NCI-H187 treated with DMSO at 0.1 percent for 48 hours (cell line): ENCODE measurements at places on chromosomes 12 and 14.

DNA sequence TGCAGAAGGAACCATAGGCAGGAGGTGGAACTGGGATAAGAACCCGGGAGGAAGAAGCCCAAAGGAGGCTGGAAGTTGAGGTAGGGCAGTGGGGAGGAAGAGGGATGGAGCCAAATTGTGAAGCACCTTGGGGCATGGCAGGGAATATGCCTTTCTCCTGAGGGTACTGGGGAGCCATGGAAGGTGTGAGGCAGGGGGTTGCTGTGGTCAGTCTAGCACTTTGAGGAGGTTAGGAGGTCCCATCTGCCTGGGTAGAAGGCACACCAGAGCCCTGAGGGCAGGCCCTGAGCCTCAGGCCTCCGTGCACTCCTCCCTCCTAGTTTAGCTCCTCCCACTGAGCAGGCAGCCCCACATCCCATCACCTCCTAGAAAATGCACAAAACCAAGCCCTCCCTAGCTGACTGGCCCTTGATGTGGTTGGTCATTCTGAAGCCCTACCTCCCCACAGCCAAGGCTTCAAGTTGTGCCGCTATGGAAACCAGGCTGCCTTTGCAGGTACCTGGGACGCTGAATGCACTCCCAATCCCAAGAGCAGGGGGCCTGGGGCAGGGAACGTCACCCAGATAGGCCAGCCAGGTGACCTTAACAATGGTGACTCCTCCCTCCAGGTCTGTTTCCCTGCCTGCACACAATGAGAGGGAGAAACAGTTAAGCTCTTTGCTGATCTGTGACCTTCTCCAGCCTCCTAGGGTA is 15.1 kb downstream of the PHETA1 start:
- DNase-seq: no peak

GRCh38 chr12:79769189-79769859 is 78.6 kb upstream of the PAWR start:
- no peak for DNase-seq

DNA sequence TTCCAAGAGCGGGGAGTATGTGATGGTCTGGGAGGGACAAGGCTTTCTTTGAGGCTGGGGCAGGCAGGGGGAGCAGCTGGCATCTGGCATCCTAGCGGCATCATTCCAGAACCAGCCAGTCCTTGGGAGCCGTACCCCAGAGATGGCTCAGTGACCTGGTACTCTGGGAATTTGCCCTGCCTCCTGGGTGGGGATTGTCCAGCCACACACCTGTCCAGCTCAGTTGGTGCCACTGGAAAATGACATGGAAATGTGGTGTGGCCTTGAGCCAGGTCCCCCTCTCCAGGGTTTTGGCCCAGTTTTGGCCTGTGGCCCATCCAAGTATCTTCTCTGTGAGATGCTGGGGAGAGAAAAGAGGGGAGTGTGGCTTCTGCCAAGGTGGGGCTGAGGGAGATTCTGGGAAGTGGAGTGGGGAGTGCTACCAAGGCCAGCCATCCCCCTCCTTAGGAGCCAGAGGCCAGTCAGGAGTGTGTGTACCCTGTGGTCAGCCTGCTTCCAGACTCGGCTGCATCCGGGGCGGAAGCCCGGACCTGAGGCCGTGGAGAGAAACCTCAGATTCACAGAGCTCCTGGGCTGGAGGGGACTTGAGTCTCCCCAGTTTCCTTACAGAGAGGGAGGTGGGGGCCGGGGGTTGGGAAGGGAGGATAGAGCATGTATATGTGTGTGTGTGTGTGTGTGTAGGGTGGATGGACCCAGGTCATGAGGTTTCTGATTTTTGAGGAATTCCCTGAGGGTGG is 14.7 kb upstream of the KRT80 start:
- no peak for DNase-seq

- no peak for DNase-seq
These were observed 3.2 kb upstream of the ATXN2 start for GRCh38 chr12:111602348-111602747.

- no peak for DNase-seq
These were observed 13.9 kb upstream of the NUDT4 start for GRCh38 chr12:93363841-93364297.

- DNase-seq: no peak
These were observed 70.6 kb upstream of the DYNC1H1 start for GRCh38 chr14:101893759-101894158.
